ENCODE measurements at places on chromosomes 12 and 14.

DNA sequence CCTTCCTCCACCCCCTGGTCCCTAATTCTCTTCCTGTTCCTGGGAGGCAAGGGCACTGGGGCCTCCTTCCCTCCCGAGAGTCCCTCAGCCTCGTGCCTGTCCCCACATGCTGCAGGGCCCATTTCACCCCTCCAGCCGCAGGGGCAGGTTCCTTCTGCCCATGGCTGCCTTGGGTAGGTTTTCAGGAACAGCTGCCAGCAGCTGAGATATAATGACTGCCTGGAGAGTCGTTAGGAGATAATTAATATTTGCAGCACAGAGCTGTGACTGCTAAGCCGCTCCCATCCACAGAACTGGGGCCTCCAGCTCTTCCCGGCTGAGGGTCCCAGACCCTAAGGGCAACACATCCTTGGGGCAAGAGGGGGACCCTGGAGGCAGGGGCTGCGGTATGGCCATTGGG is 211.9 kb upstream of the LHX5 start:
- no peak for DNase-seq

DNA sequence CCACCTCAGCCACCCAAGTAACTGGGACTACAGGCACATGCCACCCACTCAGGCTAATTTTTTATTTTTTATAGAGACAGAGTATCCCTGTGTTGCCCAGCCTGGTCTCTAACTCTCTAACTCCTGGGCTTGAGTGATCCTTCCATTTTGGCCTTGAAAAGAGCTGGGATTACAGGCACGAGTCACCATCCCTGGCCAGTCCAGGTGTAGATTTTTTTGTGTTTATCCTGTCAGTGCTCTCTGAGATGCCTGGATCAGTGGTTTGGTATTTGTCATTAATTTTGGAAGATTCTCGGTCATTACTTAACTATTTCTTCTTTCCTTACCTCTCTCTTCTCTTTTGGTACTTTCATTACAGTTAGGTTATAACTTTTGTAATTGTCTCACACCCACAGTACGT is 5.3 kb upstream of the HIF1A start:
- no peak for DNase-seq

DNA sequence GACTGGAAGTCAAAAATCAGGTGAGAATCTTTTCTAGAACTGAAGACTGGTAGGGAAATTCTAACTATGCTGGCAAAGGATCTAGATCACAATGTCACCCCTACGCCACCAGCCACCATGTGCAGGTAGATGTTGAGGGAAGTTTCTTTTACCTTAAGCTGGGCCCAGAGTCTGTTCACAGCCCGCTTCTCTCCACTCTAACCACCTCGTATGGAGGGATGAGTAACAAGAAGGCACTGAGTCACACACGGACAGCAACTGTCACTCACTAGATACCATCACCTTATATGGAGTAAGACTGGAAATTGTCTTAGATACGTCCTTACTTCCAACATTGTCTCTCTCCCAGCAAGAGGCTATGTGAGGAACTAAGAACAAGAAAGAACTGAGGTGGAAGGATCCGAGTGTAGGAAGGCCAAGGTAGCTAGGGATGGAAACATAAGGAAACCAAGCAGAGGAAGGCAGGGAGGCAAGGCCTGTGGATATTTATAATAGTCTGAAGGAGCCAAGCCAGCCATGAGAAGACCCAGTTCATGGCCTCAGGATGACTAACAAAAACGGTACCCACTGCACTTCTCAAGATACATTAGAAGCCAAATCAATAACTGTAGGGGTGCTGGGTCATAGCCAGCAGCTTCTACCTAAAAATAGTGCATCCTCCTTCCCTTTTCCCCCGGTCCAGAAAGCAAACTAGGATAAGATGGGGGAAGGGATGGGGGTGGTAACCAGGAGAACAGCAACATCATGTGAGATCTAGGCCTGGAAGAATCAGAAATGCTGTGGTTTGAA is 15.5 kb downstream of the REM2 start:
- DNase-seq: no peak

GRCh38 chr14:103026988-103027387 is 30.4 kb downstream of the CDC42BPB start:
- no peak for DNase-seq

DNA sequence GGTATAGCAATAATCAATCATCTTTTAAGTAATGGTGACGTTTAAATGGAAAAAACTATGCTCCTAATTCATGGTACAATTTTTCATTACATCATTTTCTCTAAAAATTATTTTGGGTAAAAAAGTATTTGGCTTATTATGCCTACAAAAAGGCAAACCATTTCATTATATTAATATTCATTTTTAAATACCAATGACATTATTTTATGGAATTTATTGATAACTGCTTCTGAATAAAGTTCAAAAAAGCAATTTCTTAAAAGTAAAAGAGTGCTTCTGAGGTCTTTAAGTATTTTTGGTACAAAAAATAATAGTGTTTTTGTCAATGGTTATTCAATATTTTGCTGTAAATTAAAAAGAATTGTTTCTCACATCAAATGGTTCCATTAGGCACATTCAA is 12.2 kb downstream of the SLC38A2 start:
- no peak for DNase-seq

GRCh38 chr14:52268279-52269061 is 972 bp downstream of the PTGDR start:
- no peak for DNase-seq

DNA sequence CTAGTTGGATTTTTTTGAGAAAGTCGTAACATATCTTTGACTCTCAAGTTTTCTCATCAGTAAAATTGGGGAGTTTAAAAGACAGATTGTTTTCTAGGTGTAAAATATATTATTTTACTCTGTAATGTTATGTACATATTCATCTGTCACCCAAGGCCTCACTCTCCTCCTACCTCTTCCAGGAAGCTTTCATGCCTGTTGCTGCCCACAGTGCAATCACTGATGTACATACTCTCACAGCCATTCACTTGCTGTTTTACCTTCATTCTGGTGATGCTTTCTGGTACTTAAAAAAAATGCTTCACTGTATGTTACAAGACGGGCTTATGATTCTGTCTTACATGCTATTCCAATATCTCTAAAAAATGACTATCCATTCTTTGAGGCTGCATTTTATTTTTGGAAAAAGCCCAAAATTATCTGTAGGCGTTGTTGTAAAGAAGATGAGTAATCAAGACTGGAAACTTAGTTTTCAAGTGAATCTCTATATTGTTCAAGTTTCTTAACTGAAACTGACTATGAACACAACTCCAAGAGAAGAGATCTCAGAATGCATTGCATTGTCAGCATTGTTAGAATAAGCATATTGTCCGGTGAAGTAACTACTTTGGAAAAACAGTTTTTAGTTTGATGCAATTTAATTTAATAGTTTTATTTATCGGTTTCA is 82.5 kb downstream of the LMO3 start:
- no peak for DNase-seq

- DNase-seq: peak; percentile 16
Measured at GRCh38 chr14:90795744-90796143, 20.5 kb downstream of the TTC7B start.

- no peak for DNase-seq
Measured at GRCh38 chr12:104974626-104975290, 11.4 kb upstream of the NOPCHAP1 start.

DNA sequence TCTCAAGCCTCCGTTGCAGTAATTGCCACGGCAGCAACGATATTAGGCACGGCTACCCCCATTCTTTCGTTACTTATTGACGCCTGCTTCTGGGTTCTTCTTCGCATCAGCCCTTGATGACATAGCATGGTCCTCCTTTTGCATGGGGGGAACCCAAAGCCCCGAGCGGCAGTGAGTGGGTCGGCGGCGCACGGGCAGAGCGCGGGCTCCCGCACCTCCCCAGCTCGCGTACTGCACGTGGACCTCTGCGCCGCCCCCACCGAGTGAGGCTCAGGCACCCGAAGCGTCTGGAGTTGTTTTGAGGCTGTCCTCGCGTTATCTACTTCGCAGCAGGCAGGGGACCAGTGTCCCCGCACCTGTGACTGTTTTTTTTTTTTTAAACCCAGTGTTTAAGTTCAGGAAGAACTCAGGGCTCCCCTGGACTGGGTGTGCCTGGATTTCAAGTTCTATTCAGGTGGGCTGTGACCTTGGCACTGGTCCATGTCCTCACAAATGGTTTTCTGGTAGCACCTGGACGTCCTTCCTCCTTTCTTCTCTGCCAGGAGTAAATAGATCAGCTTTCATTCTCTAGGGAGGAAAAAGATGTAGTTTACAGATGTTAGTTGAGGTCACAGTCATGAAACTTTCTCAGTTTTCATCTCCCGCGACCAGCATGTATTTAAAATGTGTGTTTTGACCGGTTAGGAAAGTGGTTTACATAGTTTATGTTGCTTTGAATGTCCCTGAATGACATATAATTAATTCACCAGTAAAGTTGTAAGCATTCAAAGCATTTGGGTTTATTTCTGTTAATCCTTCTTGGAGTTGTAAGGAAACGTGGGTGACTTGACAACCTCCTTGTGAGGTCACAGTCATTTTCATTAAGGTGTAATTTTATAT is 1.4 kb upstream of the FOXN4 start:
- DNase-seq: no peak

GRCh38 chr12:23950775-23951451 is 1.4 kb upstream of the SOX5 start:
- DNase-seq: no peak

GRCh38 chr12:112375105-112375504 is 7.1 kb downstream of the HECTD4 start:
- DNase-seq: no peak

GRCh38 chr14:93775744-93776143 is 12.5 kb downstream of the PRIMA1 start:
- DNase-seq: no peak

- DNase-seq: no peak
Measured at GRCh38 chr12:93234641-93235040, 143.1 kb upstream of the NUDT4 start.

- no peak for DNase-seq
Measured at GRCh38 chr14:59101476-59101875, 87.0 kb upstream of the DAAM1 start.

DNA sequence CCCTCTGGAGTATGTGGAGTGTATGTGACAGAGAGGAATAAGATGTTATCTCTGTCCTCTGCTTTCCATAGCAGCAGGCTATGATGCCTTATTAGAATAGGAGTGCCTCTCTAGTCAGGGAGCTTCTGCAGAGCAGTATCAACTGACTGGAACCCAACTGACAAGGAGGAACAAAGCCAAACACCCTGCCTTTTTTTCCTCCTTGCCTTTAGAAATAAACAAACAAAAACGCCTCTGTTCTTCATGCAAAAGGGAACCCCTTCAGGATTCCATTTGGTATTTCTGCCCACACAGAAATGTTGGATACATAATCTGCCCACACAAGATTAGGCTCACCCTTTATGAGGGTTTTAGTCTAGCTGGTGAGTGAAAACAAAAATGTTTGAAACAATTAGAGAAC is 50.3 kb downstream of the VRK1 start:
- DNase-seq: no peak

DNA sequence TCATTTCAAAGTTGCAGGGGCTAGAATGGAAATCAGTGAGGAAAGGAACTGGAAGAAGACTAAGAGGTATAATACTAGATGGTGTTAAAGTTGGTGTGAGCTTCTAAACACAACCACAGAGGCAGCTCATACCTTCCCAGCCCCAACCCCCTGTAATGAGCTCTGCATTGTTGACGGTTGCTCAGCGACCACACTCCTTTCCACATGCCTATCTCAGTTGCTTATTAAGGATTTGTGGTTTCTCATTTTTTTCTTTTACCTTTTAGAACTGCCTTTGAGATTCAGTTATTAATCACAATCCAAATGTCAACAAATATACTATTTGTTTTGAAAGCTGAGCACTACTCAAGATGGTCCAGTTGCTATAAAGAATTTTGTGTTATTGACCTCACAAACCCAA is 62.1 kb upstream of the KIF21A start:
- DNase-seq: no peak

DNA sequence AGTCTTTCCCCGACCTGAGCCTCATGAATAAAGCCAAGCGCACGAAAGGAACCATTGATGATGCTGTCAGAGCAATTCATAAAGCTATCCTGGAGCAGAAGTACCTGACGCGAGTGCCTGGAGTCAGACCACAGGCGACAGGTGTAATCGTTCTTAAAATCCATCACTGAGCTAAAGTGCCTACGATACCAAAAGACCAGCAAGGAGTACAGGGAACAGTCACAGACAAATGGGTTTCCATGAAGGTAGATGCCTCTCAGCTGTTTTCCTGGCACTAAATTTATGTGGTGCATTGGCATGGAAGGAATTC is 1.4 kb upstream of the PCED1B start:
- DNase-seq: no peak

- DNase-seq: no peak
Measured at GRCh38 chr14:97251491-97252155, 454.4 kb downstream of the VRK1 start.
